ENCODE measurements at places on chromosomes 12 and 14. TPM values are rescaled to one million over a fixed set of nuclear protein-coding genes. Genes with fewer than 3 reads are reported as not detected.

DNA sequence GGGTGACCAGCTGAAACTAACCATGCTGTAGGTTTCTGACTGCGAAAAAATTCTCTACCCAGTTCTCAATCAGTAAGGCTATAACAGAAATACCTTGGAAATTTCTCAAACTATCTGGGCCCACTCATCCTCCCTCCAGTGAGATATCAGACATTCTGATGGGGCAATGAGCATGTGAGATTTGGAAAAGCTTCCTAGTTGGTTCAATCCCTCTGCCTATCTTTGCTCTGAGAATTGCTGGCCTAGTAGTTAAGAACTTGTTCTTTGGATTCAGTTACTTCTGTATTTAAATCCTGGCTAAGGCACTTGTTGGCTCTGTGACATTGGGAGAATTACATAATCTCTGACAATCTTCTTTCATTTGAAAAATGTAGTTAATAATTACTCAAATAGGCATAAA is 119.4 kb downstream of the SLC15A5 start:
- DNase-seq = no peak
- H3K36me3 ChIP-seq = no peaks in the 10 kb centered on the region
- no peaks in the 10 kb centered on the region for H3K27me3 ChIP-seq
- H3K4me1 ChIP-seq = no peaks in the 10 kb centered on the region
- no peak overlapping the region for H3K27ac ChIP-seq

GRCh38 chr12:83690465-83690864 is 1003.8 kb downstream of the TMTC2 start:
- no peaks in the 10 kb centered on the region for H3K27me3 ChIP-seq
- no peak overlapping the region for H3K27ac ChIP-seq
- no peak for DNase-seq
- H3K4me1 ChIP-seq = no peaks in the 10 kb centered on the region
- H3K4me3 ChIP-seq = no peak overlapping the region

- DNase-seq = no peak
- no peak overlapping the region for H3K4me3 ChIP-seq
- no peaks in the 10 kb centered on the region for H3K4me1 ChIP-seq
Observed at GRCh38 chr12:68158432-68158831, 1.1 kb downstream of the IFNG start.

DNA sequence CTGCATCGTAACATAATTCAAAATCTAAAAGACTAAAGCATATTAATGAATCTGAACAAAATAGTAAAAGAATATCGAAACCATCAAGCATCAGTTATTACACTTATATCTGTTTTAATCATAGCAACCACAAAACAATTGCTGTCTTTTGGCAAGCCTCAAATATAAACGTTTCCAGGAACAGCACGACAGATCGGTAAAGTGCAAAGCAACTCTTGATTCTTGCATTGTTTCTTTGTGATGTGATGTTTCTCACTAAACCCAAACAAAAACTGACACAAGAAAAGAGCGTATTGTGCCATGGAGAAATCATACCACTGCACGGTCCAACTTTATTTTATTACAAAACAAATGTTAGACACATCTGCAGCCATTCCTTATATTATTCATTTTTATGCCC is 9.2 kb upstream of the MYF6 start:
- no peak for DNase-seq
- H3K36me3 ChIP-seq = no peaks in the 10 kb centered on the region
- no peak overlapping the region for H3K4me3 ChIP-seq
- H3K27ac ChIP-seq = no peak overlapping the region
- H3K4me1 ChIP-seq = no peaks in the 10 kb centered on the region

DNA sequence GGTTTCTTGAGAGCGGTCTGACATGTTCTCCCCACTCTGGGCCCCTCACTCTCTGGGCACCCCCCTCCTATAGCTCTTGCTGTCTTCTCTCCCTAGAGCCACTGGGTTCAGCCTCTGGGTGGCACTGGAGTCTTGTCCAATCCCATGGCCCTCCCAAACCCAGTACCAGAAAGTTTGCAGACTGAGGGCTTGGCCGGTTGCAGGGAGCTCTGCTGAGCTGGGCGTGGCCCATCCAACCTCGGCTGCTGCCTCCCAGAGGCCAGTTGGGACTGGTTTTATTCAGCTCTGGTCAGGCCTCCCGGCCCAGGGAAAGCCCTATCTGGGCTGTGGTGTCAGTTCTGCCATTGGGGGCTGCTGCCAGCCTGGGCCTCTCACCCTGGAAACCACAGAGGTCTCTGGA is 37.9 kb downstream of the ISCA2 start:
- H3K4me3 ChIP-seq = no peak overlapping the region
- H3K27ac ChIP-seq = peak overlapping the region; percentile 43
- H3K4me1 ChIP-seq = peaks cover 24% of the 10 kb centered on the region
- DNase-seq = no peak
- H3K36me3 ChIP-seq = no peaks in the 10 kb centered on the region

DNA sequence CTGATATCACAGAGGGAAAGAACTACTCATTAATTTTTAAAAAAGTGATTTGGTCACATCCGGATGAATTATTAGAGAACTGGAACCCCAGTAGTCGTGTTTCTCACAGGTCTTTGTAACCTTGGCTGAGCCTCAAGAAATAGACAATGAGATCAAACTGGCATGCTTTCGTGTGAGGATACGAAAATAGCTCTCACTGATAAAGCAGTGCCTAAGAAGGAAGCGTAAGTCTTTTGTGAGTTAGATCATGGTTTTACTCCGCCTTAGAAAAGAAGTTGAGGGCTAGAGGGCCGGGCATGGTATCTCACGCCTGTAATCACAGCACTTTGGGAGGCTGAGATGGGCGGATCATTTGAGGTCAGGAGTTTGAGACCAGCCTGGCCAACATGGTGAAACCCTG is 33.8 kb upstream of the GALNT16 start:
- H3K4me3 ChIP-seq = no peak overlapping the region
- DNase-seq = no peak
- H3K27me3 ChIP-seq = no peaks in the 10 kb centered on the region
- H3K27ac ChIP-seq = no peak overlapping the region

DNA sequence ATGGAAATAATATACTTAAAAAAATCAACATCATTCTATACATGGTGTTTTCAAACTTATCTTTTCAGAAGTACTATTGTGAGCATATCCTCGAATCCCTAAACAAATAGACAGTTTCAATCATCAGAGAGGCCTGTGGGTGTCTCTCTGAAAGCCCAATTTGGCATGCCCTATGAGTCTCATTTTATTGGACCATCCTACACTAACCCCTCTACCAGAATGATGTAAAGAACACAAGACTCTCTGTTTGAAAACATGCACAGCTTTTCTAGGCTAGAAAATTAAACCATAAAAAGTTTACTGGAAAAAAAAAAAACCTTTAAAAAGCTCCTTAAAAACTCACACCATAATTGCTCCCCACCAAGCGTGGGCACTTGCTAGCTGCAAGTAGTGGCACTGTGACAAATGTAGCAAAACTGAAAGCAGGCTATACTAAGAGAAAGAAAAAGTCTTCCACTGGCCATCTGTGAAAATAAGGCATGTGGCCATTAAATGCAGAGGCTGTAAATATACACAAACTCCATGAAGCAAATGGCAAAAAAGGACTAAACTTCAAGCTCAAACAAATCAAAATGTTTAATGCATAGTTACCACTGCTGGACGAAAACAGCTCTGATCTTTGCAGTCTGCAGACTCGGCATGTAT is 394.2 kb downstream of the SOX5 start:
- H3K4me3 ChIP-seq = no peak overlapping the region
- DNase-seq = no peak
- no peak overlapping the region for H3K27ac ChIP-seq
- H3K4me1 ChIP-seq = no peaks in the 10 kb centered on the region

- no peak overlapping the region for H3K4me3 ChIP-seq
- H3K4me1 ChIP-seq = peaks cover 19% of the 10 kb centered on the region
- H3K27me3 ChIP-seq = no peaks in the 10 kb centered on the region
- H3K27ac ChIP-seq = no peak overlapping the region
- DNase-seq = no peak
Observed at GRCh38 chr14:75077794-75078193, 8.4 kb downstream of the ZC2HC1C start.

DNA sequence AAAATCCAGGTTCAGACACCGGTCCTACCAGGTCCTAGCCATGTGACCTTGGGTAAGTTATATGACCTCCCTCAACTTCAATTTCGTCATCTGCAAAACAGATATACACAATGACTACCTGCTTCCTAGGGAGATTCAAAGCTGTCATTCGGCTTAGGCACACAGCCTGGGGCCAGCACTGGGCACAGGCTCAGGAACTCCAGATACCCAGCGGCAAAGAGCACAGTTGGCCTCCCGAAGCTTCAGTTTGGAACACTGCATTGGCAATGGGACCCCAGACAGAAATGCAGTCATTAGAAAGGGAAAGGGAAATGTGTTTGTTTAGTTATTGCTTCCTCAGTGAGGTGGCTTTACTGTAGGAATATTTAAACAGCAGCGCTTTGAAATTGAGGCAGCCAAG is 11.4 kb downstream of the PLEKHG6 start:
- H3K4me3 ChIP-seq = no peak overlapping the region
- H3K36me3 ChIP-seq = no peaks in the 10 kb centered on the region
- peaks cover 42% of the 10 kb centered on the region for H3K4me1 ChIP-seq
- H3K27ac ChIP-seq = no peak overlapping the region

FAM186B gene
- 0.98 TPM for total RNA-seq

PLEKHD1 gene
- total RNA-seq = not detected

KLRF1 gene
- total RNA-seq = not detected

RFLNA gene
- 18.1 TPM for total RNA-seq
